ENCODE measurements at places on chromosomes 4 and X.
A peak's percentile ranks its signal among the peaks of the same experiment; 100 is the strongest.

GRCh38 chrX:11953615-11954014 lies 184.7 kb upstream of the FRMPD4 start:
- no peak for DNase-seq

DNA sequence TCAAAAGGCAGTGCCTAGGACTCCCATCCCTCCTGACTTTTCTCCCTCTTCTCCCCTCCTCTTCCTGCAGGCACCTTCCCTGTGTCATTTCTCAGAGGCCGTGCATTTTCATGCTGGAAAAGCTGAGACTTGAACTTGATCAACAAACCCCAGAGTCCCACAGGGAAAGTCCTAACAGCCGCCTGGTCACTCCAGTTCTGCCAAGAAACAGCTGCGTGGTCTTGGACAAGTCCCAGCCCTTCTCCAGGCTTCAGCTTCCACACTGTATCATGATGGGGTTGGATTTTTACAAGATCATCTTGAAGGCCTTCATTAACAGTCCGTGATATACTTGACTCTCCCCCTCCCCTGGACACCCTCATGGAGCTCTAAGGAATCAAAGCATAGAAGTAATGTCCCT lies 366.0 kb downstream of the BCOR start:
- no peak for DNase-seq

GRCh38 chr4:4377191-4377590 lies 9.7 kb upstream of the NSG1 start:
- DNase-seq: no peak

DNA sequence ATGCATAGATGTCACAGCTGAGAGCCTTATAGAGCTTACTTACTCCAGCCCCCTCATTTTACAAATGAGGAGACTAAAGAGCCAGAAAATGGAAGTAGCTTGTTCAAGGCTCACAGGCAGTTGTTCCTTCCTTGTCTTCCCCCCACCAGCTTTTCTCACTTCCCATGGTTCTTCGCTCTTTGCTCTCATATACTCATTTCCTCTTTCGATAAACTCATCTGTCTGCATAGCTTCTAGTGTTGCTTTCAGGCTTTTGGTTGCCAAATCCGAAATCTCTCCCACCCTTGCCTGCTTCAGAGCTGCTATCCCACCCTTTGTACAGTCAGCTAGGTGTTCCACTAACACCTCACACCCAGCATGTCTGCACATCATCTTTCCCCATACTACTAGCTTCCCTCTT lies 25.0 kb upstream of the GJB1 start:
- DNase-seq: no peak

- no peak for DNase-seq
These were observed 31.6 kb downstream of the SMIM10L2A start for GRCh38 chrX:135453381-135453780.

GRCh38 chrX:25010784-25011588 lies 4.8 kb downstream of the ARX start:
- DNase-seq: no peak

- no peak for DNase-seq
These were observed 13.0 kb upstream of the SEC24D start for GRCh38 chr4:118848901-118849300.

DNA sequence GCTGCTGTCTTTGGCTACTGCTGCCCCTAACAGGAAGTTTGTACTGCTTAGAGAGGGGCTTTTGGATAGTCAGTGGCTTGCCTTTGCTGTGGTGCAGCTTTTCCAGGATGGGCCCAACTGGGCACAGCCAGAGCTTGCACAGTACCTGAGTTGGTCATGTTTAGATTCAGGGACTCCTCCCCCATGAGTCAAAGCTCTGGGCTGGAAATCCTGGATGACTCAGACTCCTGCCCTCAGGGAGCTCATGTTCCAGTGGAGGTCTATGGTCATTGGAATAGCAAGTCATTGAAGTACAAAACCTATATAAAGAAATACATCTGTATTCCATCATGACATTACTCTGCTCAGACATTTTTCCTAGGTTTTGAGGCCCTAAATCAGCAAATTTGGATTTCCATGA lies 66.7 kb upstream of the PJA1 start:
- peak; percentile 4 for DNase-seq

- DNase-seq: no peak
These were observed 5.2 kb downstream of the MAEA start for GRCh38 chr4:1294891-1295290.

DNA sequence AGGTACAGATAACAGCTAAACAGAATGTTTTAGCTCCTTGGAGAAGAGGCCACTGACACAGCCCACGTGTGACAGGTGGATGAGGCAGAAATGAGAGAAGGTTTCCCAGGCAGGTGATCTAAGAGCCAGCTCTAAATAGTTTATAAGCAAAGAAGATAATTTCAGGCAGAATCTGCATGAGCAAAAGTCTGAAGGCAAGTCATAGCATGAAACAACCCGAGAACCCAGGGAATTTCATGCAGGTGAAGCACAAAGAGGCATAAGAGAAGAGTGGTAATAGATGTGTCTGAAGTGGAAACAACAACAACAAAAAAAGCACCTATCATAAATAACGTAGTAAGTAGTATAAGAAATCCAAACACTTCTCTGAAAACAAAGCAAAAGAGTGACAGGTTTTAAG lies 275.8 kb upstream of the CPEB2 start:
- DNase-seq: no peak

GRCh38 chr4:72627723-72628122 lies 58.7 kb upstream of the ADAMTS3 start:
- no peak for DNase-seq

GRCh38 chr4:184851200-184851541 lies 25.4 kb upstream of the ACSL1 start:
- no peak for DNase-seq

GRCh38 chrX:71619986-71620385 lies 1.7 kb upstream of the CXCR3 start:
- no peak for DNase-seq

- DNase-seq: peak; percentile 72
These were observed 24.4 kb downstream of the TXK start for GRCh38 chr4:48109413-48110263.

- no peak for DNase-seq
These were observed 52.8 kb downstream of the PPEF2 start for GRCh38 chr4:75849461-75849860.

GRCh38 chrX:152635941-152636340 lies 1.8 kb upstream of the GABRQ start:
- DNase-seq: peak; percentile 25

GRCh38 chrX:17968367-17968766 lies 107.3 kb upstream of the RAI2 start:
- DNase-seq: peak; percentile 34

GRCh38 chrX:112867570-112867969 lies 26.9 kb upstream of the AMOT start:
- no peak for DNase-seq

Measured in hematopoietic multipotent progenitor cell treated with erythropoietin and hydrocortisone succinate and interleukin-3 and kit ligand, for 8 days (in vitro differentiated cells).